H1 (cell line): ENCODE measurements at places on chromosomes 13 and 19.

DNA sequence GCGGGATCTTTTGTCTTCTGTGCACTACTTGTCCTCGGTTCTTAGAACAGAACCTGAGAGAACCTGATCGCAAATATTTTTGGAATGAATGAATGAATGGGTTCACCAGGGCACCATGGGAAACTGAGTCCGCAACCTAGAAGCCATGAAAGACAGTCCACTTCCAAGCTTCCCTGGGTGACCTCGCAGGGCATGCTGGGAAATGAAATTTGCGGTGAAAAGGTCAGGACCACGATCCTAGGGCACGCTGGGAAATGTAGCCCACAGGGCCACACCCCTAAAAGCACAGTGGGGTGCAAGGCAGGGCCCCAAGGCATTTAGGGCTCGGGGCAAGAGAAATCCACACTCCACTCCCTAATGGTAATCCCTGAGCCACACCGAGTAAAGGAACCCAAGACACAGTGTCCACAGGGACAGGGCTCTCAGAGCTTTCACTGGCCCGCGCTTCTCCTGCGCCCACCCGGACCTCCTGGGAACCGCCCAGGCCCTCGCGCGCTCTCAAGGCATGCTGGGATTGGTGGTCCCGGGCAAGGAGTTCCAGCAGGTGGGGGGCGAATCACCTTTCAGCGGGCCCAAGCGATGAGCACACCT is 1.1 kb upstream of the PPP1R12C start:
- peak; percentile 73 for DNase-seq

DNA sequence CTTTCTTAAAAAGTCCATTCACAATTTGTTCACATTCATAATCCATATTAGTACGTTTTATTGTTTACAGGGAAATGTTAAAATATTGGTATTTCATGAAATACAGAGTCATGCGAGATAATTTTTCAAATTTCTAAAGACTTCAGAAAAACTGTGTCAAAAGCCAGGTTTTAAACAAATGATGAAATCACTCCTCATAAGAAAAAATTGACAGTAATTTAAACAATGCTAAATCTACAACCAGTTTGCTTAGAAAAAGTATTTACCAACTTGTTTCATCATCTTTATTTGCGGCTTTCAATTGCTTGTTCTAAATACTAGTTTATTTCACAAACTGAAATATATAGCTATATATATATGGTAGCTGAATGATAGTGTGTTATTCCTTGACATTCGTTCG is 1.2 kb upstream of the NALCN start:
- no peak for DNase-seq

DNA sequence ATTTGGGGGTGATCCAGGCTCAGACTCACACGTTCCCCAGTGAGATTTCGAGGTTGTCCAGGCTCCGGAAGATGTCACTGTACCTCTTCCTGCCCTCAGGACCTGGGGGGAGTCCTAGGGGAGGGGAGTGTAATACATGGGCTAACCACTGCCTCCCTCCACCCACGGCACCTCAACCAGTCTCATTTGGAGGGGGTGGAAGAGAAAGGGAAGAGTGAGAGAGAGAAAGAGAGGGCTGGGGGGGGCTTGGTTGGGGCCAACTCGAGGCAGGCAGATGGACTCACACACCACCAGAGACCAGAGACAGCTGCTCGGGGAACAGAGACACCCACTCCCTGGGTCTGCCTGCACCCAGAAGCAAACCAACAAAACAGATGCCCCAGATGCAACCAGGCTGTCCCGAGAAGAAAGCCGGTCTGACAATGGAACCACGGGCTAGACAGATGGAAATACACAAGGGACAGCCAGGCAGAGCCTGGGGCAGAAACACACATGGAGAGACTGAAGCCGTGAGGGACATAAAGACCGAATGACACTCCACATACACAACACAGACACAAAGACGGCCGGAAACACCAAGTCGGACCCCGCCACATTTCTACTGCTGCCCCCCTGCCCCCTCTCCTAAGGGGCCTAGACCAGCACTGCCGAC is 825 bp downstream of the GMIP start:
- no peak for DNase-seq

DNA sequence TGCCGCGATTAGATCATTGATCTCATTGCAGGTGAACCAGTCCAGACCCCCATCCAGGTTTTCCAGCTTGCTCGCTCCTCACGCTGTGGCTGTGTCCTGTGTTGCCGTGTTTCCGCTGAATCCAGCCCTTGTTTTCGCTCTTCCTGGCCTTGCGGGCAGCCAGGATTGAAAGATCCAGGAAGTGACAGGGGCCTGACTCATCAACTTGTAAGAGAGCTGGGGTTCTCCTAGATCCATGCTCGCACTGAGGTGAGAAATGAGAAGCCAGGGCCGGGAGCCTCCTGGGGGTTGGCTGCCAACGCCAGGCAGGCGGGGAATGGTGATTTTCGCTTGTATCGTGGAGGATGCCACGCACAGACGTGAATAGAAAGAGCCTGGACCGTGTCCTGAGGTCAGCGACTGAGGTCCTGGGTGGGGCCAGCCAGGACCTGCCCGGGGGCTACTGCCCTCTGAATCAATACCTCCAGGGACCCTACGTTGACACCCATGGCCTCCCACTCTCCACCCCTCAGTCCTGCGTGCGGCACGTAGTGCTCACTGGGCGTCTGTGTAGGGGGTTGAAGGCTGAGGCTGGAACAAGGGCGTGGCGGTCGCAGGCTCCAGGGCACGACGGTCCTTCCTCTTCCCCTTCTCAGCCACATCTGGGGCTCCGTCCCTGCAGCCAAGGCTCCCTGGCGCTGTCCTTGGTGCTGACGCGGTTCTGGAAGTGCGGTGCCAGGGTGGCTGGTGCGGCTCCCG is 7.3 kb upstream of the PTPRH start:
- peak; percentile 84 for DNase-seq

- no peak for DNase-seq
Measured at GRCh38 chr13:84479656-84480055, 597.4 kb upstream of the SLITRK1 start.

DNA sequence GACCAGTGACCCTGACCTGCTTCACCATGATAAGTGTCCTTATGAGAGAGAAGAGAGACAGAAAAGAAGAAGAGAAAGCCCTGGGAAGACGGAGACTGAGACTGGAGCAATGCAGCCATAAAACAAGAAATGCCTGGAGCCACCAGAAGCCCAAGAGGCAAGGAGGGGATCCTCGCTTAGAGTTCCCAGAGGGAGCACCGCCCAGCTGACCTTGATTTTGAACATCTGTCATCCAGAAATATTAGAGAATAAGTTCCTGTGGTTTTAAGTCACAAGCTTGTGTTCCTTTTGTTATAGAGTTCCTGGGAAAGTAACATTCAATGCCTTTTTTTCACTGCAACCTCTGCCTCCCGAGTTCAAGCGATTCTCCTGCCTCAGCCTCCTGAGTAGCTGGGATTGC is 20.2 kb downstream of the CERS1 start:
- DNase-seq: no peak

GRCh38 chr19:55457683-55458457 is 3.6 kb downstream of the ISOC2 start:
- no peak for DNase-seq

GRCh38 chr13:46775385-46776107 is 21.4 kb downstream of the ESD start:
- no peak for DNase-seq

DNA sequence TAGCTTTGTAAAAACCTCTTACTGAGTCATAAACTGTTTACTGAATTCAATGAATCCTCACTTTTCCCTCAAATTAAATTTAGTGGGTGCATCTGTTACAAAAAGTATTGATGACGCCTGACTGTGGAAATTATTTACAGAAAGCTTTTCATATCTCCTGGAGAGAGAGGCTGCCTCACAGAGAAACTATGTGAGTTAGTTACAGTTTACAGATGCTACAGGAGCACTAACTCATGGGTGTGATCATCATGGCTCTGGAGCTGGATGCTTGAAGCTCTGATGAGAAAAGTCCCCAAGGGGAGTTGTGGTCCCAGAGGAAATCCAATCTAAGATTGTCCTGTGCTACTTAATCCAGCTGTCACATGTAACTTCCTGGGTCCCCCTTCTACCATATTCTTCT is 590.8 kb downstream of the LMO7 start:
- DNase-seq: no peak

DNA sequence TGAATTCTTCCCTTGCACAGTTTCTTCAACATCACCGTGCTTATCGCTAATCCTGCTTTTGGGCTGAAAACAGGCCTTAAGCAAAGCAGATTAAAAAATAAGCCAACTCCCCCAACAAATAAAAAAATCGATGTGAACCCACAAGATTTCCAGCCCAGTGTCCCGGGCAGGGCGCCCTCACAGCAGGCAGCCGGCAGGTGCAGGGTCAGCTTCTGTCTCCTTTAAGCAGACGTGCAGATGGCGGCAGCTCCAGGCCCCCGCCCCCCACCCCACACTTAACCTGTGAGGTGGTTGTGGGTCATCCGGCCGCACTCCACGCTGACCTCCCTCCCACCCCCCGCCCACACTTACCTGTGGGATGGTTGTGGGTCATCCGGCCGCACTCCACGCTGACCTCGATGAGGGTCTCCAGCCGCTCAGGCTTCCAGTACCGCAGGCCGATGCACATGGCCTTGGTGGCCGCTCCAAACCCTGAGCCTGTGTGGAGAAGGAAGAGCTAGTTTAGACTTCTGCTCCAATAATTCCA is 19.8 kb downstream of the ADPRHL1 start:
- no peak for DNase-seq

GRCh38 chr13:35720690-35721554 is 244.4 kb upstream of the MAB21L1 start:
- peak; percentile 93 for DNase-seq

DNA sequence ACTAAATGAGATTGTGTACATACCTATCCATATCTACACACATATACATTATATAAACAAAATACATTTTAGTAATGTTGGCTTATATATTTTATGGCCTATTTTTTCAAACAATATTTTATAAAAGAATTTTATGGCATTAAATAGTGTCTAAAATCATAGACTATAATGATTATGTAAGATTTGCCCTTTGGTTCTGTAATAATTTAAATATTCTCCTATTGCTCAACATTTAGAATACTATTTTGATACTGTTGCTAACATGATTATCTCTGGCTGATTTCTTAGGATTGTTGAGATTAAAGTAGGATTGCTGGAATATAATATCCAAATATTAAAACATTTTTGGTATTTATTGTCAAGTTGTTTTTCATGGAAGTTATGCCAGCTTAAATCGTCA is 565.2 kb upstream of the GPC6 start:
- DNase-seq: no peak

DNA sequence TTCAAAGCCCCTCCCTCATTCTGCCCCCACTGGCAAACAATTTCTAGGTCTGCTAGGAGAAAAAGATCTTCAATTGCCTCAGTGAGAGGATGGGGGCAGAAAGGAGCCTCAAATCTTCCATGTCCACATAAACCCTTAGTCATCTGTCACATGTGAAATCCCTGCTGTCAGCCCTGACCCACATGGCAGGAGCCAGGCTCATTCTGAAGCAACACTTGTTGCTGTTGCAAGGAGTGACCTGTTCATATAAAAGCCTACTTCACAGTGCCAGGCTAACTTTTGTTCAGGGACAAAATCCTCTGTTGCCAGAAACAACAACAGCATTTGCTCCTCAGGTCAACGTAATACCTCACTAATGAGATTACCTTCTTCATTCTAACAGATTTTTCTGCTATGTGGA is 70.5 kb downstream of the IRS2 start:
- no peak for DNase-seq

DNA sequence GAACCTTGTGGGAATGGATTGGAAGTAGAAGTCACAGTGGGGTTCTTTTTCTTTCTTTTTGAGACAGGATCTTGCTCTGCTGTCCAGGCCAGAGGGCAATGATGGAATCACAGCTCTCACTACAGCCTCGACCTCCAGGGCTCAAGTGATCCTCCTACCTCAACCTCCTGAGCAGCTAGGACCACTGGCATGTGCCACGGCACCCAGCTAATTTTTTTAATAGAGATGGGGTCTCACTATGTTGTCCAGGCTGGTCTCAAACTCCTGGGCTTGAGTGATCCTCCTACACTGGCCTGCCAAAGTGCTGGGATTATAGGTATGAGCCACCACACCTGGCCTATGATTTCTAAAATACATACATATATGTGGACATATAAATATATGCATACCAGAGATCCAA is 111.4 kb downstream of the MYCBP2 start:
- no peak for DNase-seq

DNA sequence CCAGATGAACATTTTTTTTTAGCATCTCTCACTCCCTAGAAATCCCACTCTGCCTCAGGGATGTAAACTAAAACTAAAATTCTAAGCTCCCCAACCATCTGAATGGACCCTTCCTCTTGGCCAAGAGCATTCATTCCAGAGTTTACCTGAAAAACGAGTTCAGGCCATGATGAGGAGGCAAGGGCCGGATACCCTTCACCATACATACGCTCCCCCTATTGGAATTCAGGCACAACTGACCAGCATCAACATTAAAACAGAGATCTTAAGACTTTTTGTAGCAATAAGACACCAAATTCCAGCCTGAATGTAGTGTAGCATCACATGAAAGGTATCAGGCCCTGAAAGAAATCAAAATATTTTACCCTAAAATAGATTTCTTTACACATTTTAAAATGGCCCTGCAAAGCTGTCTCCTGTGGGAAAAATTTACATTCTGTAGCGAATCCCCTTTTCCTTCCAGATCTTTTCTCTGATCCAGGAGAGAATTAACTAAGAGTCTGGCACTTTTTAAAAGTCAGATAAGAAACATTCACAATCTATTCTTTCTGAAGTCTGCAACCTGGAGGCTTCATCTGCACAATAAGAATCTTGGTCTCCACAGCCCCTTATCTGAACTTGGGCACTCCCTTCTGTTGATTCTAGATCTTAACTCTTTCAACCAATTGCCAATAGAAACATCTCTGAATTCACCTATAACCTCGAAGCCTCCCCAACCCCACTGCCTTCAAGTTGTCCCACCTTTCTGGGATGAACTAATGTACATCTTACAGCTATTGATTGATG is 888.5 kb downstream of the UQCRFS1 start:
- no peak for DNase-seq

DNA sequence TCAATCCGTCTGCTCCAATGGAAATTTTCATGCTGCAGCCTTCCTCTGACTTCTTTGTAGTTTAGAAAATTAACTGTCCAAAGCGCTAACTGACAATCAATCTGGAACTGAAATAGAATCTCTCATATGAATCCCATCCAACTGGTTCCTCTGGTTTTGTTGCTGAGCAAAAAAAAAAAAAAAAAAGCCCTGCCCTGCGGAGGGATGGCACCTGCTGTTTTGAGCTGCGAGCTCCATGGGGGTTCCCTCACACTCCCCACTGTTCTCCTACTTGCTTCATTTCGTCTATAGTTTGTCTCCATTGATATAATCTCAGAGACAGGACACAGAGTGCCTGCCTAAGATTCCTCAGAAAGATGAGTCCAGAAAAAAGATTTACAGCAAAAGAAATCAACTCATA is 33.4 kb downstream of the FAAP24 start:
- DNase-seq: no peak

DNA sequence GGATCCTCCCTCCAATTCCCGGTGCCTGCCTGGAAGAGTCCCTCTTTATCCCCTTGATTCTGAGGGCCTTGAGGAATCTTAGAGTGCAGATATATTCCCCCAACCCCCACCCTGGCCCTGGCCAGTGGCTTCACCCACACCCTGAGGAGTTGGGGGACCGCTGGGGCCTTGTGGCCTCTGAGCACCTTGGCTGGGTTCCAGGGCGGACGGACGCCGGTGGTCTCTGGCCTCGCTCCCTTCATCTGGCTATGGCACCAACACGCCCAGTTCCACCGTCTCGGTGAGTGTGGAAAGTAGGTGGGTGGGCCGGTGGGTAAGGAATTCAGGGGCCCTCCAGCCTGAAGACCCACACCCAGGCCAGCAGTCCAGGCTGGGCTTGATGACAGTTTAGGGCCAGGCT is 5.0 kb downstream of the MAST1 start:
- no peak for DNase-seq

- no peak for DNase-seq
Measured at GRCh38 chr19:19305066-19305465, 15.2 kb downstream of the SUGP1 start.

GRCh38 chr19:12092065-12092867 is 27.7 kb downstream of the ZNF844 start:
- DNase-seq: peak; percentile 93
